Stimulated activated CD4-positive, alpha-beta T cell treated with anti-CD3 and anti-CD28 coated beads, Interleukin-1b, Interleukin-23, amount 100 ng/mL, for 48 hours (primary cell): ENCODE measurements at places on chromosomes 11 and 22.

- DNase-seq = no peak
Measured at GRCh38 chr11:73988227-73988626, 5.6 kb upstream of the UCP2 start.

- peak; percentile 85 for DNase-seq
Measured at GRCh38 chr22:50016988-50017700, 4.6 kb upstream of the IL17REL start.

GRCh38 chr11:120060512-120060911 is 77.4 kb downstream of the TRIM29 start:
- no peak for DNase-seq

DNA sequence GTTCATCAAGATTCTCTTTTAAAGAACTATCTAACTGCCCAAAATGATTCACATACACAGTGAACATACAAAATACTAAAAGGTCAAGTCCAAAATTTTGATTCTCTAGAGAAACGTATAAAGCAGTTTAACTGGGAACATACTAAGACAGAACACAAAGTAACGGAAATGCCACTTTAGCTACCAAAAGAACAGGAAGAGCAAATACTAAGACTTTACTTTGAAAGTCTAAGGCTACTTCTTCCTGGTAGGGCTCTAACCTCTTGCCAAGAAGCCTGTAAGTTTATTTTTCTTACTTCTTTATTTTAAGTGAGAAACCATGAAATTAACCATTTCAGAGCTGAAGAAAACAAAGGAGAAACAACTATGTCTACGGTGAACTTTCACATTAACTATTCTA is 6.2 kb downstream of the PICALM start:
- DNase-seq = no peak

DNA sequence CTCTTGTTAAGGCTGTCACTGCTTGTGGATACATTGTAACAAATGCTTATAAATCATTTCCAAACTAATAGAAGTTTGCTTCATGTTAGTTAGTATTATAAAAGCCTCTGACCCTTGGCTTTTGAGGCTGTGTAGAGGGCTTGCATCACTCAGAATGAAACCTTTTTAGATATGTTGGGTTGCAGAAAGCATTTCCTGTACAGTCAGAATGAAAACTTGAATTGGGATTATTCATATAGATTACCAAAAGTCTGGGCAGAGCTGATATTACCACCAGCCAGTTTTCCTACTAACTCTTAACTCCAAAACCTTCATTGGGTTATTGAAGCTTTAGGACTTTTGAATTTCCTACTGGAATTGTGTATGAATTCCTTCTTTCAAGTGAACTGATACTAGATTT is 12.0 kb downstream of the KMT2A start:
- DNase-seq = no peak
